ENCODE measurements at places on chromosomes 6 and 20. TPM values are rescaled to one million over a fixed set of nuclear protein-coding genes. Genes with fewer than 3 reads are reported as not detected.

- no peak for DNase-seq
- peak overlapping the region; percentile 41 for H3K4me3 ChIP-seq
- H3K4me1 ChIP-seq, result peaks cover 12% of the 10 kb centered on the region
- no peaks in the 10 kb centered on the region for H3K27me3 ChIP-seq
- H3K27ac ChIP-seq, result no peak overlapping the region
Measured at GRCh38 chr20:56391037-56391436, 978 bp downstream of the AURKA start.

DNA sequence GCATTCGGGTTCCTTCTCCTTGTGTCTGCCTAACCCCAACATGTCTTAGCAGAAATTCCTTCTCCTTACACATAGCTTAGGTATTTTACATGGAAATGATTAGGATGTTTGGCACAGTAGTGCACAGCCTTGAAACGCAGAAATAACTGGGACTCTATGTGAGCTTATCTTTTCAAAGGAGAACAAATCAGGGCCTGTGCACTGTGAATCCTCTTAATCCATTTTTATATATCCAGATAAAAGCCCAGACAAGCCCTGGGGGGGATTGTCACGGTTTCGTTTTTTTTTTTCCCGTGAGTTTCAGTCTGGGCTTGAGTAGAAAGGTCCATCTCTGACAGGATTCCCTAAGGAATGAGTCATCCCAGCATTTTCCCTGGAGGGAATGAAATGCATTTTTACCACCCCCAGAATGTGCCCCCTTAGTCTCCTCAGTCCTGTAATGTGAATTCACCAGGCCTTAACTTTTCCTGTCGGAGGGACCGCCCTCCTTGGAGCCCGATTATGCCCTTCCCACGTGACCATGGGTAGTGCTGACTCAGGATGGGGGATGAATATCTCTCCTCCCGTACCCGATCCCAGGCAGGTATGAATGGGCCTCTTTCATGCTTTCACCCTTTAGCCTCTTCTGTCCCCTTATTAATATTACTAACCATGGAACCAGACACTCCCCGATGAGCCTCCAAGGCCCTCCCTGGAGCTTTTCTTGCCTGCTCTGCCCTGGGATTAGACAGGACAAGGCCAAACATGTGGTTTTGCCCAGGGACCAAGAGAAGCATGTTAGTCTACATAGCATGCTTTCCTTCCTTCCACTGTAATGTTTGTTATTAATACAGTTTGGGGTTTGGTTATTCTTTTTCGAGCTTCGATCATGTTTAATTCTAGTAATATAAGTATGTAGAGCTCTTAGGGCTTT is 23.9 kb upstream of the NAA20 start:
- no peaks in the 10 kb centered on the region for H3K36me3 ChIP-seq
- no peaks in the 10 kb centered on the region for H3K4me1 ChIP-seq
- H3K4me3 ChIP-seq, result no peak overlapping the region
- no peak overlapping the region for H3K27ac ChIP-seq

DNA sequence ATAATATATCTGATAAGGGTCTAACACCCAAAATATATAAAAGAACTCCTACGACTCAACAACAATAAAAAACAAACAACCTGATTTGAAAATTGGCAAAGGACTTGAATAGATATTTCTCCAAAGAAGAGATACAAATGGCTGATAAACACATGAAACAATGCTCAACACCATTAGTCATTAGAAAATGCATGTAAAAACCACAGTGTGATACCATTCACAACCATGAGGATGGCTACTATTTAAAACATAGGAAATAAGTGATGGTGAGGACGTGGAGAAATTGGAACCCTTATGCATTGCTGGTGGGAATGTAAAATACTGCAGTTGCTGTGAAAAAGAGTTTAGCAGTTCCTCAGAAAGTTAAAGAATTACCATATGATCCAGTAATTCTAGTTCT is 41.4 kb downstream of the PTGIS start:
- H3K36me3 ChIP-seq, result no peaks in the 10 kb centered on the region
- no peak overlapping the region for H3K27ac ChIP-seq
- peaks cover 41% of the 10 kb centered on the region for H3K27me3 ChIP-seq
- no peaks in the 10 kb centered on the region for H3K4me1 ChIP-seq
- no peak for DNase-seq

DNA sequence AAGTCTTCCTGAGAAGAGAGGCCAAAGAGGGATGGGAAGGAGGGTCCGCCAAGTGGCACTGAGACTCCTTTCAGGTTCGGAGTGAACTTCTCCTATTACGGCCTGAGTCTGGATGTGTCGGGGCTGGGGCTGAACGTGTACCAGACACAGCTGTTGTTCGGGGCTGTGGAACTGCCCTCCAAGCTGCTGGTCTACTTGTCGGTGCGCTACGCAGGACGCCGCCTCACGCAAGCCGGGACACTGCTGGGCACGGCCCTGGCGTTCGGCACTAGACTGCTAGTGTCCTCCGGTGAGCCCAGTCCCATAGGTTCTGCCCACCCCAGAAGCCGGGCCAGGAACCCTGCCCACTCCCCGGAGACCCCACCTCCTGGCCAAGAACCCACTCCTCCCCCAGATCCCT is 4.1 kb downstream of the SLC22A7 start:
- H3K4me3 ChIP-seq, result no peak overlapping the region
- no peak for DNase-seq
- H3K27me3 ChIP-seq, result peaks cover 7% of the 10 kb centered on the region
- H3K4me1 ChIP-seq, result peaks cover 9% of the 10 kb centered on the region
- no peaks in the 10 kb centered on the region for H3K36me3 ChIP-seq
- H3K27ac ChIP-seq, result no peak overlapping the region

DNA sequence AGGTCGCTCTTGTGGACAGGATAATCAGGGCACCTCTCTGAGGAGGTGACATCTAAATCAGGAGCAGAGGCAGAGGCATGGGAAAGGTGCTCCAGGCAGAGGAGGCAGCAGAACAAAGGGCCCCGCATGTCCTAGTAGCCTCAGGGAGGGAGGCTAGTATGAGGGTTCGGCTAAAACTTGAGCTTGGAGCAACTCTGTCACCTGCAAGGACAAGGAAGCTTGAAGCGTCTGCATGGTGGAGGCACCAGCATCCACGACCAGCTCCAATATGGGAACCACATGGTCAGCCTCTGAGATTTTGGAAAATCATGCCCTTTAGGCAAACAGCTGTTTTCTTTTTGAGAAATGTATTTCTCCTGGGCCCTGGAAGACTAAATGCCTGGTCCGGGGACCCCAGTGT is 13.0 kb upstream of the MPC1 start:
- peaks cover 3% of the 10 kb centered on the region for H3K4me1 ChIP-seq
- H3K27me3 ChIP-seq, result peaks cover 52% of the 10 kb centered on the region
- no peak for DNase-seq
- H3K27ac ChIP-seq, result no peak overlapping the region
- H3K4me3 ChIP-seq, result no peak overlapping the region

Gene ZNF311
- not detected for polyA plus RNA-seq

Gene EYA4
- not detected for polyA plus RNA-seq

Gene OPN5
- not detected for polyA plus RNA-seq

Gene PBOV1
- not detected for polyA plus RNA-seq

Gene PLEKHG1
- polyA plus RNA-seq, result 52.4 TPM

Gene SAMD3
- 0.68 TPM for polyA plus RNA-seq

Measured in naive B cell (primary cell).